ENCODE measurements at places on chromosomes 4 and X. TPM values are rescaled to one million over a fixed set of nuclear protein-coding genes. Genes with fewer than 3 reads are reported as not detected.

The PCDH7 gene
- total RNA-seq = 0.60 TPM

The TEX13C gene
- not detected for total RNA-seq

The FGFBP2 gene
- total RNA-seq = 0.20 TPM

The TEX11 gene
- 0.88 TPM for total RNA-seq

The INTU gene
- 2.6 TPM for total RNA-seq

Measured in RPMI7951 (cell line).